ENCODE measurements at places on chromosomes 7 and 10.
A peak's percentile ranks its signal among the peaks of the same experiment; 100 is the strongest.

DNA sequence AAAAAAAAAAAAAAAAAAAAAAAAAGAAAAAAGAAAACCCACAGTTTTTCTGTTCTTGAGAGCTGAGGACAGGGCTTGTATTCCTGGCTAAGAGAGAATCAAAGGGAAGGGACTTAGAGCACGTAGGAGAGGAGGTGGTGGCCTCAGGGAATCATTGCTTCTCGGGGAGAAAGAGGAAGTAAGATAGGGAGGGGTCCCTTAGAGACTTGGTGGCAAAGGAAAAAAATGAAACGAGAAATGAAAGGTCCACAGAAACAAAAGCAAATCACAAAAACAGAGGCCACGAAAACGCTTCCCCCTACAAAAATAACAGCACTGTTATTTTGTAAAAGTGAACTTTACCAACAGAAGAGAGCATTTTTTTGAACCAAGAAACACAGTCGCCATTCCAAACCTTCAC, 323.1 kb upstream of the GALNT17 start:
- DNase-seq, result no peak

DNA sequence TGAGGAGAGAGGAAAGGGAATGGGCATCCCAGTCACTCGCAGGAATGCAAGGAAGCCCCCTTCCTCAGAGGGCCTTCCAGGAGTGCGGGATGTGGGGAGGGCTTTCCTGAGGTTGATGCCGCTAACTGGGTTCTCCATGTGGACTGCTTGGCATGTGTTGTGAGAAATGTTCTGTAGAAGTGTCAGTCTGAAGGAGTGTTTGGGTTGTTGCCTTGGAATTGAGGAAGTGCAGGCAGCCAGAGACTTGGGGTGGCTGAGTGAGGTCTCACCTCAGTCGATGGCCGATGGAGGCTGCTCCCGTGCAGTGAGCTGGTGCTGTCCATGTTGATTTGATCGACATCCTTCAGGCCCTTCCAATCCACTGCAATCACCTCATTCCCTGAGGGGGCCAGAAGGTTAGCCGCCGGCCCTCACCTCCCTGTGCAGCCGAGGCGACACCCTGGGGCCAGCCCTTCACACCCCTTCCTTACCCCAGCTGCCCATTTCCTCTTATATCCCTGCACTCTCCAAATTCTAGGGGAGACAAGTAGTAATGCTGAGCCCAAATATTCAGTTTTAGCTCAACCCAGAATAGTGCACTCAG, 2.7 kb downstream of the FAM131B start:
- DNase-seq, result no peak

DNA sequence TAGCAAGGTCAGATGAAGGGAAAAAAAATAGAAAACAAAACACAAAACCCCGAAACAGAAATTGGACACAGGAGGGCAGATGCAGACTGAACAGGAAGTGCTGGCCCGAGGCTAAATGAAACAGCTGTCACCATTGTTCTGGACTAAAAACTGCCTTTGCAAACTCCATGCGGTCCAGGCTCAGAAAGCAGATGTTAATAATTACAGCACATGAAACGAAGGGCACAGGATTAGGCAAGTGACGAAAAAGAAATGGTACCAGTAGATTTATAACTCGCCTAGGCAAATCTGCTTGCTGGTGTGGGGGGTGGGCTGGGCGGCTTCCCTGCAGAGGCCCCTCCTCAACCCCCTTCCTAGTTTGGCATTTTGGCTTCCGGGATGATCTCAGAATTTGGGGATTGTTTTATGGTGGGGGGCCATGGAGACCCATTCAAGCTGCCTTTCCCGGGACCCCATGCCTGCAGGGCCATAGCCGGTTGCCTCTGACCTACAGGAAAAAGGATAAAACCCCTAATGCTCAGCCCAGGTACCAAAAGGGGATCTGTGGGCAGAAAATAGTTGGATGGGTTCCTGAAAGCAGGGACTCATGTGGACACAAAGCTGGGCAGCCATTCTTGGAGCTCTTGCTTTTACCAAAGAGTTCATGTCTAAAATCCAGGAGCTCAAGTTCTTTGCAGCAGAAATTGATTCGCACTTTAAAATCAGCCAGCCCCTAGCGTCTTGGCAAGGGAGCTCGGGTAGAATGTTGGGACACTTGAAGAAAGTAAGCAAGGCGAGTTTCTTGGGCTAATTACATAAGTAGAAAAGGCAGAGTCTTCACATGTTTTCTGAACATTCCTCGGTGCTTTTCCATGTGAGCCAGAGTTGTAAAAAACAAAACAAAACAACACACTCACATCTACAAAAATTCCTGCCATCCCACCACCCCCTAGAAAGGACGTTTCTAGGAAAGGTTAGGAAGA, 39.0 kb upstream of the EMX2 start:
- no peak for DNase-seq

GRCh38 chr7:137393570-137393969, 50.0 kb upstream of the PTN start:
- DNase-seq, result no peak

DNA sequence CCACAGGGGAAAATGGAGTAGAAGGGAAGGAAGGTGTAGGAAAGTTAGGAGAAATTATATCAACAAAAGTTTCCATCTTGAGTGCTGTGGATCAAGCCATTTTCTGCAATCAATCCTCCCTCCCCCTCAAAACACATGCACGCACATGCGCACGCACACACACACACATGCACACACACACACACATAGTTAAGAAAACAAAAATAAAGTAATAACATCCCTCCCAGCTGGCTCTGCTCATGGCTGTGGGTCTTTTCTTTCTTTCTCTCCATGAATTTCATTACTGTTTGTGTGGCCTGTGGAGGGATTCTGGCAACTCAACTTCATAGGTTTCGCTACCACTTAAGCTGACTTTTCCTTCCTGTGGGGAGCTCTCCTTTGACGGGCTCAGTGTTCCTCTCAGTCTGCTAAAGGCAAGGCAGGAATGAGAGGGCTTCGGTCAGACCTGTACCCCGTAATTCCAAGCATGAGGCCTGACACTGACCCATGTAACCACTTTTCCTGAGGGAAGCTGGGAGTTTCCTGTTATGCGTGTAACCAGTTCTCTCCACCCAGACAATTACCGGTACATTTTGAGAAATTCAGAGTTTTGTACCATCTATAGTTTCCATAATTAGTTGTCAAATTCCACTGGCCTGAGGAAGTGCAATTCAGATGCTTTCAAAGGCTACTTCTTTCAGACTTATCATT, 79.8 kb downstream of the ZNF92 start:
- no peak for DNase-seq

DNA sequence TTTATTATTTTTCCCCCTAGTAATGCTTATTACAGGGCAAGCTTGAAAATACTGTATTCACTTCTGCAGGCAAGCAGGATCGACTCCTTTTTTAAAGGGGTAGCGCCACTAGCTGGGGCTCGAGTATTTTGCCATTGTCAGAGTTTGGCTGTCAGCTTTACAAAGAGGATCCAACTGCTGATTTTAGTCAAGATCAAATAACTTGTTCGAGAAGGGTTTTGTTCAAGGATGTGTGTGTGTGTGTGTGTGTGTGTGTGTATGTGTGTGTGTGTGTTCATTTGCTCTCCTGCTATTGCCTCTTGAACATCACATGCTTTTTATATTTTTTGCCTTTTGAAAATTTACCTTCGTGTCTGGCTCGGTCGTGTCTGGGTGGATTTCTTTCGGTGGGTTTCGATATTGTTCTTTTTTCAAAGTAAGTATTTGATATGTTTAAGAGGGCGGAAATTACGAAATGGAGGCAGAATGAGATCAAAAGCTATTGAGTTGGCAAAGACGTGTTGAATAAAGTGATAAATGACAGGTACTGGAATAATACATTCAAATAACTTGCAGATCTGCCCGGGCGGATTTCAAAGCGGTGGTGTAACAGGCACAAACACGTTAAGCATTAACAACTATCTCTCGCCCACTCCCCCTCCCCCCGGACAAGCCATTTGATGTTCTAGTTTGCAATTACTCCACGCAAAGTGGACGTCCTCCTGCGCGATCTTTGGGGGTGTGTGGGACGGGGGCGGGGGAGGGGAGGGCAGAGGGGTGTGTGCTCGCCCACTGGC, 1.1 kb downstream of the ARID5B start:
- DNase-seq, result peak; percentile 74

DNA sequence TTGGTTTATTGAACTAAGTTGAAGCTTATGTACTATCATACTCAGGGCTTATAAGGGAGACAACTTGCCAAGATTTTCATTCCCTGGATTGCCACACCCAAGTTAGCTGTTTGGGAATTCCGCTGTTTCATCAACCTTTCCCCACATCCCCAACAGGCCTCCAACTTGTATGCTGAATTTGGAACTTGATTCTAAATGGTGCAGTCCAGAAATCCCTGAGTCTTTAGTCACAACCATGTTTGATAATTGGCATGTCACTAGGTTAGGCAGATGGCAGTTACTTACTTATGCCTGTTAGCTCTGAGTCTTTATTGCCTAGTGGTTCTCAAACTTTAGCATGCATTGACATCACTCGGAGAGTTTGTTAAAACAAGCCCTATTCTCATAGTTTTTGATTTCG, 135.4 kb upstream of the PRPS1L1 start:
- no peak for DNase-seq

DNA sequence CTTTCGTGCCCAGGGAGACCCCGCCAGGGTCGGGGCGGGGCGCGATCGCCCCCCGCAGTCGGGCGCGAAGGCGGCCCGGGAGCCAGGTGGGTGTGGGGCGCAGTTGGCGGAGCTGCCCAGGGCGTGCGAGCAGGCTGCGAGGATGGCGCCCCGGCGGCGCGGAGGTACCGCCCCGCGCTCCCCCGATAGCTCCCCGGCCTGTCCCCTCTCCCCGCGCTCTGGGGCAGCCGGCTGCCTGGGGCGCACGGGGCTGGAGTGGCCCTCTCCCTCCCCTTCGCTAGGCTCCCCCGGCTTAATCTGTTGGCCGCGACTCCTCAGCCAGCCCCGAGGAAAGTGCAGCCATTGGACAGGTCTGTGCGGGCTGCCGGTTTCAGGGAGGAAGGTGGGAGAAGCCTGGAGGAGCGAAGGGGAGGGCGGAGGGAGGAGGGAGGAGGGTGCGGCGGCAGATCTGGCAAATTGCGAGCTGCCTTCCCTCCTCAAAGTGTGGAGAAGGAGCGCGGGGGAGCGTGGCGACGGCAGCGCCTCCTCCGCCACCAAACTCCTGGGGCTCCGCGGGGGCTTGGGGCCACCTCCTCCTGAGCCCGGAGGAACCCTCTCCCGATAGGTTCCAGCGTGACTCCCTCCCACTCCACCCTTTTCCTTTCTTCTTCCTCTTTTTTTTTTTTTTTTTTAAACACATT, 361 bp upstream of the PLXDC2 start:
- DNase-seq, result no peak

DNA sequence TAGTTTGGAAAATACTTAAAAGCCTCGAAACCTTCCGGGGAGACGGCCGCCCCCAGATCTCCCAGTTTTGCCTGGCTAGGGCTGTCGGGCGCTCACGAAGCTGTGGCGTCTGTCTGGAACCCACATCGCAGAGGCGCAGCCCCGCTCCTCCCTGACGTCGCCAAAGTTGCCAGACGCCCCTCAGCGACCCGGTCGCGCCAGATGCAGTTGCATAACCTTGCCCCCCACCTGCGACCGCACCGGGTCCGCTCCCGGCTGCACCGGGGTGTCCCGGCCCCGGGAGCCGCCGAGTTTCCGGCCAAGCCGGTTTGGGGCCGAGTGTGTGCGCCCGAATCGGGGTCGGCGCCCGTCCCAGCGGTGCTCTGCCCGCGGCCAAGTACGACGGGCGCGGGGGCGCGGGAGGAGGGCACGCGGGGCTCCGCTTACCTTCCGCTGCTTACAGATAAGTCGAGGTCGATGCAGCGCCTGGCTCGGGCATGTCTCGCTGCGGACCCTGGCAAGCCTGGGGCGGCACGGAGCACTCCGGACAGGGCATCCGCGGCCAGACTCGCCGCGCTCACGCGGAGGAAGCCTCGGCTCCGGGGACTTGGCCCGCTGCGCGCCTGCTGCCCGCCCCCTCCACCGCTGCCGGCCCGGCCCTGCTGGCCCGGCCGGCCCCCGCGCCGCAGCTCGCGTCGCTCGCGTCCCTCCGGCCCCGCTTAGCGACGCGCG, 665 bp downstream of the INSYN2A start:
- DNase-seq, result peak; percentile 2

DNA sequence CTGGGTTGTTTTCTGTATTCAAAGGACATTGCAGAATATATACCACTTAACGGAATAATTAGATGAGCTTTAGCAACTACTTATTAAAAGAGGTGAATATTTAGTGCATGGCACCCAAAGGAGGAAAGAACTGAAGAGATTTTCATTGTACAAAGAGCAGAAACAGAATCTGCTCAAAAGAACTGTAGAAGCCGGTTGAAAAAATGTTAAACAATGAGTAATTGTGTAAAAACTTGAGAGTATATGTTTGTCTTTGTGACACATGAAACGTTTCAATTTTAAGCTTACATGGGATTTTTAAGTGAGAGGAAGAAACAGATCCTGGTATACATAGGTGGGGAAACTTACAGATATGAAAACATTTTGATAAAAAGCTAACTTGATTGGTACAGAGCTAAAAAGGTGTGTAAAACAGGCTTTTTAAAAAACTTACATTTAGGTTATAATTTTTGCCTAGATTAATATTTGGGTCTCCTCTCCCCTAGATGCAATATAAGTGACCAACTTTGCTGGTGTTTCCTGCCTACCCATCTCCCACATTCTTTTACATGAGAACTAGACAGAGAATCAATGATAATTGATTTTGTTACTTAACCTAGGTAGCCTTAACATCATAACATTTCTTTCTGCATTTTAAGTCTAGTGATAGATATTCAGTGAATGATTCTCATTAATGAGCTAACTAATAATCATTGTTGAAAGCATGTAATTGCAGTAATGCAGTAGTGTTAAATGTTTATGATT, 6.8 kb downstream of the ARL5B start:
- peak; percentile 31 for DNase-seq

DNA sequence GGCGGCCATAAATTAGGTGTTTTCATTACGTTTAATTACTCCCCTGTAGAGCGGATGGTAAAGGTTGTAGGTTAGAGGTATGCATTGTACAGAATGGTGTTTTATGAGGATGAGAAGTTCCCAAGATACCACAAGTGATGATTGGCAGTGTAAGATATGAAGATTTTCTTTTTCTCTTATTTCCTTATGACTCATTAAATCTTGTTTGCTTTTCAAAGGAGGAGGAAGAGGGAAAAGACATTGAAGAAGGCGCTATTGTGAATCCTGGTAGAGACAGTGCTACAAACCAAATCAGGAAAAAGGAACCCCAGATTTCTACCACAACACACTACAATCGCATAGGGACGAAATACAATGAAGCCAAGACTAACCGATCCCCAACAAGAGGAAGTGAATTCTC, 133.9 kb downstream of the AASS start:
- no peak for DNase-seq

GRCh38 chr7:102916426-102916825, 3.6 kb downstream of the LRRC17 start:
- peak; percentile 88 for DNase-seq

- DNase-seq, result no peak
Observed at GRCh38 chr10:123548770-123549169, 117.4 kb upstream of the GPR26 start.

GRCh38 chr10:131686781-131687420, 213.9 kb upstream of the PPP2R2D start:
- no peak for DNase-seq

GRCh38 chr10:96767611-96768010, 47.3 kb upstream of the PIK3AP1 start:
- DNase-seq, result no peak

DNA sequence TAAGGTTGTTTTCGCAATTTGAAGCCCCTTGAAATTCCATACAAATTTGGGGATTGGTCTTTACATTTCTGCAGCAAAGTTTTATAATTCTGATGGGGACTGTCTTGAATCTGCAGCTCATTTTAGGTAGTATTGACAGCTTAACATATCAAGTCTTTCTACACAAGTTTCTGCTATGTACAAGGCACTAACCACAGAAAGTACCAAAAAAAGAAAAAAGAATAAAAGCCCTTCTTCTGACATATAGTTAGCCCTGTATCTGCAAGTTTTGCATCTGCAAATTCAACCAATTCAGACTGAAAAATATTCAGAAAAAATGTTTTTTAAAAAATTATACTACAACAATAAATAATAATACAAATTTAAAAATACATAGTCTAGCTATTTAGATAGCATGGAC, 15.3 kb downstream of the POT1 start:
- DNase-seq, result no peak
